ENCODE measurements at places on chromosomes 7 and 10.

GRCh38 chr7:67589183-67589582 lies 592.5 kb downstream of the TYW1 start:
- no peak for DNase-seq

DNA sequence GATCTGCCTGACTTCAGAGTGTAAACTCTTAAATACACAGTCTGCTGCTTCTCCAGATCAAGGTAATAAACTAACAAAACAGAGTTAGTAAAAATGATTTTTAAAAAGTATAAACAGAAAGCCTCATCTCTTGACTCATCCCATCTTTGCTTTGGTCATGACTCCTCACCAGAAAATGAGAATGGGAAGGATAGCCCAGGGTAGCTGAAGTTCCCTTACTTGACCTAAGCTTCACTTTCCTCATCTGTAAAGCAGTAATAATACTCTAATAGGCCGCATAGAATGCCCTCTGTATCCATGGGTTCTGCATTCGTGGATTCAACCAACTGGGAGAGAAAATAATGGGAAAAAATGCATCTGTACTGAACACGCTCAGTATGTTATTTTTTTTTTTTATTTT lies 11.3 kb upstream of the SLC25A28 start:
- DNase-seq = no peak

- no peak for DNase-seq
These were observed 103.6 kb downstream of the LYZL1 start for GRCh38 chr10:29392376-29393021.

GRCh38 chr10:63628526-63629362 lies 107.5 kb downstream of the REEP3 start:
- DNase-seq = no peak

DNA sequence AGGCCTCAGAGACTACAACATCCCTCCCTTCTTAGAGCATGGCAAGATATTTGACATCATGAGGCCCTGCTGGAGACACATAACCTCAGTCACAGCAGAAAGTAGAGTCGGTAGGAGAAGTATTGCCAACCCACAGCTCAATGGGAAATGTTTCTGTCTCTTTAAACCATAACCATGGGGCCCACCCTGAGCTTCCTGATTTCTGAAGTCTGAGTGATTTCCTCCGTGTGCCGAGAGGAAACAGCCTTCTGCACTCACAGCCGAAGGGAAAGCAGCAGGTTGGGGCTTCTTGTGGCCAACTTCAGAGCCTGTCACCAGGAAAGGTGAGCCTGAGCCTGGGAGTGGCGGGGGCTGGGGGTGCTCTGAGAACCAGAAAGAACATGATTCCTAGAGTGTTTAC lies at the start of gene GIMAP1:
GIMAP1 (plus strand) TSS at position 246 of the 400 bp plus-strand sequence. CDS start 2,435 bp downstream, outside the sequence.
- no peak for DNase-seq

DNA sequence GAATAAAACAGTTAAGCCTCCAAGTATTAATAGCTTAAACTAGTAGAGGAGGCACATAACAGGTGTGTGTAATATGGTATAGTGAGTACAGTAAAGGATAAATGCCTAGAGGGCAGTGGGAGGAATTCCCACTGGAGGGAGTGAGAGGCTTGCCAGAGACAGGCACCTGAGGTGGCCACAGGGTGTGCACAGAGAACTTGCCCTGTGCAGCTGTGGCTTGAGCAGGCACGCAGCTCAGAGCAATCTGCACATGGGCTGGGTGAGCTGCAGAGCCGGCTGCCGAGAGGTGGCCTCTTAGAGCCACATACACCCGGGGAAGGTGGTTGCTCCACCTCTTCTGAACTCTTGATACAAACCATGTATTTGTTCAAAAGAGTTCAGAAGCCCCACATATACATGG lies 237.1 kb downstream of the COBL start:
- no peak for DNase-seq

DNA sequence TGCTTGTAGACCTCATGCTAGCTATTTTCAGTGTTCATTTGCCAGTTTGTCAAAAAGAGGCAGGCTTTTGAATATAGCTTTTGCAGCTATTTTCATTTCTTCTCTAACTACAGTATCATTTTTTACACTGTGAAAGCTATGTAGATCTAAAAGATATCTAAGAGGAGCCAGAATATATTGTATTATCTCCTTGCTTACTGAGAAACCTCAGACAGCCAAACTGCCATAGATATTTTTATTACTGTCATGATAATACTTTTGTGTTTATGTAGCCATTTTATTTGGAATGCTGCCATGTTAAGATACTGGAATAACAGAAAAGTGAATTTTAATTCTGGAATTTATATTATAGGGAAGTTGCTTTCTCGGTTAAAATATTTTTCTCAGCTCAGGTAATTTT lies 37.2 kb downstream of the ANKIB1 start:
- no peak for DNase-seq

DNA sequence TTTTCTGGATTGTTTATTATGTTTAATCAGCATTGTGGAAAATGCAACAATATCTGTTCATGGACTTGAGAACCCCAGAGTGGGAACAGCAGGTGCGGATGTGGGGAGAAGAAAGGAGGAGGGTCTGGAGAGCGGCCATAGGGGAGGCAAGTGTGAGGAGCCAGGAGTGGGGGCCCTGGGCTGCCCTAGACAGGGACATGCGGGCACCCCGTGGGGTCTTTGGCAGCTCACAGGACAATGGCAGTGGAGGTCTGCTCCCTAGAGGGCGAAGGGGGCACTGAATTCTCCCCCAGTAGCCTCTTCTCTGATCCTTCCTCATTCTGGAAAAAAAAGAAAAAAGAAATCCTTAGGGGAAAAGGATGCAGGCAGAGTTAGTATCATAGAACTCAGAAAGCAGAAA lies 8.9 kb downstream of the TMEM176B start:
- DNase-seq = no peak

GRCh38 chr10:51620131-51620530 lies 79.3 kb downstream of the CSTF2T start:
- DNase-seq = no peak

DNA sequence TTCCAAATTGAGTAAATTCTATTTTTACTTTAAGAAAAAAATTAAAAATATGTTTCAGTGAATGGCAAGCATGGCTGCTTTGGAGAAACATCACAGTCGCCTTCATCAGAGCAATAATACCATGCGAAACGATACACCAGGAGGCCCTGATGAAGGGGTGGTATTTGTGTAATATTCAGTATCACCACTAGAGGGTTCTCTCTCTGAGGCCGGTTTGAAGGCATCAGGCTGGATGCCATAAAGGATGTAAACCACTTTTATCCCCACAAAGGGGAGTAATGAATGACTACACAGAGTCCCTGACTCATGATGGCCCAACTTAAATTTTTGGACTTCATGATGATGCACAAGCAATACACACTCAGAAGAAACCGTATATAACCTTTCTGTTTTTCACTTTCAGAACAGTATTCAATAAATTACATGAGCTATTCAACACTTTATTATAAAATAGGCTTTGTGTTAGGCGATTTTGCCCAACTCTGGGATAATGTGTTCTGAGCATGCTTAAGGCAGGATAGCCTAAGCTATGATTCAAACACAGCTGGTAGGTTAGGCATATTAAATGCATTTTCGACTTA lies 95.5 kb downstream of the PPP1R17 start:
- no peak for DNase-seq

All from activated CD4-positive, alpha-beta T cell treated with anti-CD3 and anti-CD28 coated beads, Interleukin-2, amount 50 U/mL, for 24 hours (primary cell).